ENCODE measurements at places on chromosomes 12 and 14.

DNA sequence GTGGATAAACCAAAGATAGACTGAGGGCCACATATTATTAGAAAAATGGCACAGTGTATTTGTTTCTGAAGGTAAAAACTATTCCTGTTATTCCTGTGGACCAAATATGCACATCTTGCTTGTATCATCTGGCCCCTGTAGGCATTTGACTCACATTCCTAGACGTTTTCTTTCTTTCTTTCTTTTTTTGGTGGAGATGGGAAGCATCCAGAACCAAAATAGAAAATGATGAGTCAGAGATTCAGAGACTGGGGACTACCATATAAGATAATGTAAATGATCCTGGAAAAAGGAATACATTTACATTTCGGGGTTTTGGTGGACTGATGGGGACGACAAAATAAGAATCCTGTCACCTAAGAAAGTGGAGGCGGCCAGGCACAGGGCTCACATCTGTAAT, 24.2 kb downstream of the TRIM9 start:
- no peak for DNase-seq

GRCh38 chr14:69682136-69682535, 70.7 kb downstream of the SUSD6 start:
- no peak for DNase-seq

DNA sequence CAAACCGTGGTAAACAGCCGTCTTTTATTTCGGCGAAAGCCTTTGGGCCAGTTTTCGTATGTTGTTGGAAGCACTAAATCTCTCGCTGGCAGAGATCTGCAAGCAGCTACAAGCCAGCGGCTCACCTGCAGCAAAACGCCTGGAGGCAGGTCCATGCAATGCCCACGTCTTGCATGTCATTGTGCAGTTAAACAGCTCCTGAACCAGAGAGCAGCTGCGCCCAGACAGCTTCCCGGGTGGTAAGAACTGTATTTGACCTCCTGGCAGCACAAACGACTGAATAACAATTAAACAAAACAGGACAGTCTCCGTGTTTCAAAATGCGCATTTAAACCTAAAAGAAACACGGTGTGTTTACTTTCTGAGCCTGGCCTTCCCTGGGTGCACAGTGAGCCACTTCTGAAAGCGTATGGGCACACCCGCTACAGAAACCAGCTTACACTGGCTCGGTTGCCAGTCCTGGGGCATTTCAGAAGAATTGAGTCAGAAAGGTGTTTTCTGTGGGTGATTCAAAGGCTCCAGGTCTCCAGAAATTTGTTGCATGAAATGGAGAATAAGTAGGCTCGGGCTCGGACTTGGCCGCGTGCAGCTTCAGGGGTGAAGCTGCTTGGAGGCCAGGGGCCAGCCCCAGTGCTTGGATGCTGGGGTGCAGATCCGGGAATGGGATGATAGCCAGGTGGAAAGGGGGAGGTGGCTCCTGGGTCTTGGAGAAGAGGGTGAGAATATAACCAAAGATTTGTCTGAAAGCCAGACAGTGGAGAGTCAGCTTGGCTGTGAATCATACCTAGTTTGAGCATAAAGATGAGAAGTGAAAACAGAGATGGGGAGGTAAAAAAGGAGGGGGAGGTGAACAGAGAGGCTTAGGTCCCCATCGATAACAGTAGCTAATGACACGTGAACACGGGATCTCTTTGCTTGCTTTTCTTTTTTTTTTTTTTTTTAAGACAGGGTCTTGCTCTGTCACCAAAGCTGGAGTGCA, 24.9 kb upstream of the FZD10 start:
- no peak for DNase-seq

DNA sequence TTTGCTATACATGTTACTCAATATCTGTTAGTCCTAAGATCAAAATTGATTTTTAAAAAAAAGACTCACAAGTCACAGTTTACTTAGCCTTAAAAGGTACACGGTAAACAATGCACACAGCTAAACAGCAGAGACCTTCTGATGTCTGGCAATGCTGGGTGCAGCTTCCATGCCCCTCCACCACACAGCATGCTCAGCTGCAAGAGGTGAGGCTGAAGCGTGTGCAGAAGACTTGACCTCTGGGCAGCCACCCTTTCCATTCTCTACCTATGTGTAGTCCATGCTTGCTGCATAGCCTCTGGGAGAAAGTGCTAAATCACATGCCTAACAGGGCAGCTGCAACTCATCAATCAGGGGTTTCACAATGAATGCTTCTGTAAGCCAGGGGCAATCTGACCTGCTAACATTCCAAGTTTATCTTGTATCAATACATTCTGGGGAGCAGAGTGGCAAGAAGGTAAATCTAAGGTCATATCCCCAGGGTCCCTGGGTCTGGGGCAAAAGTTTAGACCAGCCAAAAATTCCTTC, 44.5 kb upstream of the AMN1 start:
- no peak for DNase-seq

- peak; percentile 41 for DNase-seq
Measured at GRCh38 chr14:90781344-90781761, 34.9 kb downstream of the TTC7B start.

DNA sequence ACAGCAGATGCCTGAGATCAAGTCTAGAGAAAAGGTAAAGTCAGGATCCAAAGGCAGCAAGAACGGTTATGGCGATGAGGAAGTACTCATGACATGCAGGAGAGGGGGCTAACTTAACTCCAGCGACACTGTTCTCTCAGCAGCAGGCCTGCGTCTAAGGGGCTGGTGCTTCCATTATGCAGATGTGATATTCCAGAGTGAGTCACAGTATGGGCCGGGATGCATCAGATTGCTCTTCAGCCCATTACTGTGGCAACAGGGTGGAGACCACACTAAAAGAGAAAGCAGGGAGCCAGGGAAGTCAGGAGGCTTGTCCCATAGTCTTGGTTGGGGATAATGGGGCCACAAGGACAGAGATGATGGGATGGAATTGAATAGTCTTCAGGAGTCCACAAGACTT, 151.8 kb upstream of the NTF3 start:
- DNase-seq: no peak

- DNase-seq: no peak
Measured at GRCh38 chr14:52262600-52262999, 4.9 kb upstream of the PTGDR start.

- no peak for DNase-seq
Measured at GRCh38 chr12:12210983-12211382, 55.9 kb downstream of the LRP6 start.

- DNase-seq: no peak
Measured at GRCh38 chr14:20982646-20983369, 7.0 kb upstream of the METTL17 start.

DNA sequence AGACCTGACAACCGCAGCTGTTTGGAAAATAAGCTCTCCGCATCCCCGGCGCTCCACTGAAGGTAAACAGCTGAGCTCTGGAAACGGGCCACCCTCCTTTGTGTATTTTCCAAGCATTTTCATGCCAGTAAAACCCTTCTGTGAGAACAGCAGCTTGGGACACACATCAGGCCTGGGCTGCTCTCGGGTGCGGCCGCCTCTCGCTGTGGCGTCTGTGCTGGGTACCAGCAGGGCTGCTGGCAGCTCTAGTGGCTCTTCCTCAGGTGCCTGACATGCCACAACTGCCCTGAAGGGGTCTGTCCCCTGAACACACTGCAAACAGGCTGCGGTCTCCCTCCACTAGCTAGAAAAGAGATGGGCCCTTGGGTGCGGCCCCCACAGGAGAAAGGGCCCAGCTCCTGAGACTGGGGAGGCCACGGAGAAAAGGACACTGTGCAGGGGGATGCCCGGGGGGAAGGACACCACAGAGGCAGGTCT, 96.3 kb downstream of the ITPK1 start:
- no peak for DNase-seq

DNA sequence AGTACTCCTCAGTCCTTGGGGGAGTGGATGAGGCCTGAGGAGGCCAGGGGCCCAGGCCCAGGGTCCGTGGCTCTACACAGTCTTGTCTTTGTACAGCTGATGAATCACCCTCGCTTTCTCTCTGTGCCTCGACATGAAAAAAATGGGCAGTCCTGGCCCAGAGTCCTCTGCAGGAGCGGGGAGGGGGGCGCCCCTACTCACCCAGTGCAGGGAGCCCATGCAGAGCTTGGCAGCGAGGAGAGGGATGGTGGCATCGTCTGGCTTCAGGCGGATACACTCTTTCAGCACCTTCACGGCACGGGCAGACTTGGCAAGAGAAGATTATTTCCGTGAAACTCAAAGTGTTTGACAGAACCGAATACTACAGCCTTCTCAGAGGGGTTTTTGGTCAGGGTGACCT, 159.3 kb downstream of the TTC7B start:
- no peak for DNase-seq

- peak; percentile 7 for DNase-seq
Measured at GRCh38 chr12:59736786-59737185, 141.0 kb downstream of the SLC16A7 start.

GRCh38 chr12:93167331-93167730, 210.4 kb upstream of the NUDT4 start:
- DNase-seq: no peak
